ENCODE measurements at places on chromosomes 2 and 18.

- DNase-seq, result no peak
These were observed 10.1 kb downstream of the BCL2 start for GRCh38 chr18:63309422-63309821.

GRCh38 chr2:71686781-71687180 lies 233.4 kb downstream of the DYSF start:
- no peak for DNase-seq

- no peak for DNase-seq
These were observed 164.3 kb downstream of the TRABD2A start for GRCh38 chr2:84716564-84716963.

- DNase-seq, result no peak
These were observed 40.7 kb downstream of the PCBP1 start for GRCh38 chr2:70128005-70128404.

DNA sequence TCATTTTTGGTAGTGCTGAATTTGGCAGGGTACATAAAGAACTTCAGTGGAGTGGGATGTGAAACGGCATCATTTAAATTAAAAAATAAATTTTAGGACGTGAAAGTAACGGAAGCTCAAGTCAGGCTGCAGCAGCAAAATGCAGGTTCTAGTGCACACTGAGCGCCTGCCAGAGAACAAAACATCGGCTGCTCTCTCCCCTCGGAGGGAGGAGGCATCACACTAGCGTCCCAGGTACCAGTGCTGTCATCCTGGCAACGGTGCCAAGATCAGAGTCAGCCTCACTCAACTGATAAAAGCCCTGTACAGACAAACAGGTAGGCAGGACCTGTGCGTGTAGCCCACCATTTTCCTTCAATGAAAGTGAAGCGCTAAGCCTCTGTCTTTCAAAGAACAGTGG lies 261.5 kb downstream of the PTGR3 start:
- no peak for DNase-seq

DNA sequence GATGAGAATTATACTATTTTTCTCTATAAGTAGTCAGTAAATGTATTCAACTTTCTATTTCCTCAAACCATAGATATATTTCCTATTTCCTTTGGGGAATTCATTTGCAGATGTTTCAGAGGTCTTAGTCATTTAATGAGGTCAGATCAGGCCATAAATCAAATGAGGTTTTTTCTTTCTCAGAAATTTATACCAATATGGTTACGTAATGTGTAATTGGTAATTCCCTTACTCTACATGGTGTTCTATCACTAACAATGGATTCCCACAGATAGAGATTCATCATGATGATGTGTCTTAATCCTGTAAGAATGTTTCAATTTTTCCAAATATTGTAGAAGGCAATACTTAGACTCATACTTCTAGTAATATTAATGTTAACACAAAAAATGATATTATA lies 108.0 kb downstream of the DPP4 start:
- DNase-seq, result no peak

DNA sequence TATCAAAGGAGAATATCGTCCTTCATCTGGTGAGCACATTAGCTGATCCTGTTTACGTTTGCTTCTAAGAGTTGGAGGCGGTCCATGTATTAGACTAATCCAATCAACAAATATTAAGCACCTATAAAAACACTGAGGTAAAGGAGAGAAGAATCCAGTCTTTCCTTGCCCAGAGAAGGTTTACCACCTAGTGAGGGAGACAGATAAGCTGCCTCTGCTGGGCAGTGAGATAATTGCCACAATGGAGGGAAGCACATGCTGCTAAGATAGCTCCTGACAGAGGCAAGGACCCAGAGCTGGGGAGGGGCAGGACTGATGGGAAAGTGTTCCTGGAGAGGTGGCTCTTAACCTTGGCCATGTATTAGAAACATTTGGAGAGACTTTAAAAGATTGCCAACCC lies 36.7 kb upstream of the ST8SIA5 start:
- no peak for DNase-seq

DNA sequence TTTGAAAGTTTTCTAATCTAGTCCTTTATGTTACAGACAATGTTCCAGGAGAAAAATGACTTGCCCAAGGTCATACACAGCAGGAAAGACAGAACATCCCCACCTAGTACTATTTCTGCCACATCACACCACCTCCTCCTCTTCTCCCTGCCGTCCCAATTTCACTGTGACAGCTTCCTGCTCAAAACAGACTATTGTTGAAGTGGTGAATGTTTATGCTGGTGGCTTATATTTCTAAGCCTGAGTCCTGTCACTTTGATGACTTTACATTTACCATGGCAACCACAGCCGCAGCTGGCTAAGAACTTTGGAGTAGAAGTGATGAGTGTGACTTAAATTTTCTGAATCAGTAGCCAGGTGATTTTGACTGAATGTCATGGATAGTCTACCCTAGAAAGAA lies 10.0 kb downstream of the GALNT5 start:
- DNase-seq, result no peak

GRCh38 chr18:60019463-60019840 lies 119.7 kb downstream of the PMAIP1 start:
- DNase-seq, result no peak

GRCh38 chr2:103880081-103880834 lies 973.7 kb upstream of the POU3F3 start:
- no peak for DNase-seq

DNA sequence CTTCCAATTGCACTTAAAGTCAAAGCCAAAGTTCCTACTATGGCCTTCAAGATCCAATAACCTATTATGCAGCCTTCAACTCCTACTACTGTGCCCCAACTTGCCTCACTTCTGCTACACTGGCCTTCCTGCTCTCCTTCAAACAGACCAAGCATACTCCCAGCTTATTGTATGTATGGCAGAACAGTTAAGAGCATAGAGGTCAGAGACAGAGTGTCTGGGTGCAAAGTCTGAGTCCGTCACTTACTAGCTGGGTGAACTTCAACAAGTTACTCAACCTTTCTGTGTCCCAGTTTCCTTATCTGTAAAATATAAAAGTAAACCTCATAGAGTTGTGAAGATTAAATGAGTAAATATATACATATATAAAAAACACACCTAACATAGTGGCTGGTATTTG lies 37.2 kb downstream of the YES1 start:
- DNase-seq, result no peak

DNA sequence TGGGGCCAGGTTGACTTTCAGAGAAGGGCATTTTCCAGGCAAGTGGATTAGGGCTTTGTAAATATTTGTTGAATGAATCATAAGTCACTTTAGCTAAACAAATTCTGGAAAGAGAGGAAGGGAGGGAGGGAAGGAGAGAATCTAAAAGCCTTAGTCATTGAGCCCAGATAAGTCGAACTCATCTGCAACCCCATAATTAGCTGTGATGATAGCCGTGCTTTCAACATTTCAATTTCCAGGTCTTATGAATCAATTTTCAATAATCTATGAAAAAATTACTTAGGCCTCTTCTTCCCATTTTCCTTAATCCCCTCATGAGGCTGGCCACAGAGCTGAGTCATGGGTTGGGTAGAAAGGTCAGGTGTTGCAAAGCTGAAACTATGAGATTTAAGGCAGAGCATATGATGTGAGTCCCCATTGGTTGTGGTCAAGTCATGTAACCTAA lies 111.9 kb upstream of the MAPRE2 start:
- no peak for DNase-seq

GRCh38 chr2:106358081-106358480 lies 110.1 kb downstream of the RGPD3 start:
- no peak for DNase-seq

GRCh38 chr18:56627991-56628390 lies 10.4 kb downstream of the TXNL1 start:
- DNase-seq, result no peak

DNA sequence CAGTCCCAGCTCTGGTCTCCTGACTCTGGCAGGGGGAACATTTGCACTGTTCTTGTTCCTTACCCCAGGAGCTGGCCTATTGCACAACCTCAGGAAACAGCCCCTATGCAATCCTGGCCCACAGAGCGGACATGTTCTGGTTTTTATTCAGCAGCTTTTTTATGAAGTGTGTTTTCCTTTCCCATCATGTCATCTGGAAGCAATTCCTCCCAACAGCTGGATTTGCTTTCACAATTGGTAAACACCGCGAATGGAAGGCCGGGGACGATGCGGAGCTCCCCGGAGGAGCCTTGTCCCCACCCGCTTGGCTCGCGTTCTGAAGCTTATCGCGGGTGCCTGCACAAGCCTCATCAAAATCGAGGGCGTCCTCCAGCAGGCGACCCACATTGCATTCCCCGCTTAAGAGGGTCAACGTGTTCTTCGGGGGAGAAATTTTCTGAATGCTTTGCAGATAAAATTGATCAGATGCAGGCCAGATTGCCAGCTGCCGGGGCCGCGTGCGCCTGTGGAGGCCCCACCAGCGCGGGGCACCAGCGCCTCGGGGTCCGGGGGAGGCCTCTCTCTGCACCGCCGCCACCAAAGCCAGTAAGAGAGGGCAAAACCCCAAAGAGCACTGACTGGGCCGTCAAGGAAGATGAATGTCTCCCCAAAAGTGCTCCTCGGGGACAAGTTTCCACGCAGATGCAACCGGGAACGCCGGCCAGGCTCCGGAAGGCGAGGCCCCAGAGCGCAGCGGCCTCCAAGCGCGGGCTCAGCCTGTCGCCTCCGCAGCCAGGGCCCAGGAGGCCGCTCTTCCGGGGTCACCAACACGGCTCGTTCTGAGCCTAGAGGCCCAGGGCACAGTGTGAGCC lies 60.3 kb upstream of the SP3 start:
- DNase-seq, result no peak

Data from iPS DF 19.7 (cell line).